ENCODE measurements at places on chromosomes 16 and 17.
A peak's percentile ranks its signal among the peaks of the same experiment; 100 is the strongest.

- DNase-seq = no peak
Measured at GRCh38 chr16:73289232-73289631, 241.3 kb upstream of the ZFHX3 start.

- no peak for DNase-seq
Measured at GRCh38 chr17:62627219-62627903, at the start of gene MRC2. Gene MRC2, plus strand, starts transcription at chr17:62627670. Its CDS starts 133 bp downstream, at chr17:62627803.

DNA sequence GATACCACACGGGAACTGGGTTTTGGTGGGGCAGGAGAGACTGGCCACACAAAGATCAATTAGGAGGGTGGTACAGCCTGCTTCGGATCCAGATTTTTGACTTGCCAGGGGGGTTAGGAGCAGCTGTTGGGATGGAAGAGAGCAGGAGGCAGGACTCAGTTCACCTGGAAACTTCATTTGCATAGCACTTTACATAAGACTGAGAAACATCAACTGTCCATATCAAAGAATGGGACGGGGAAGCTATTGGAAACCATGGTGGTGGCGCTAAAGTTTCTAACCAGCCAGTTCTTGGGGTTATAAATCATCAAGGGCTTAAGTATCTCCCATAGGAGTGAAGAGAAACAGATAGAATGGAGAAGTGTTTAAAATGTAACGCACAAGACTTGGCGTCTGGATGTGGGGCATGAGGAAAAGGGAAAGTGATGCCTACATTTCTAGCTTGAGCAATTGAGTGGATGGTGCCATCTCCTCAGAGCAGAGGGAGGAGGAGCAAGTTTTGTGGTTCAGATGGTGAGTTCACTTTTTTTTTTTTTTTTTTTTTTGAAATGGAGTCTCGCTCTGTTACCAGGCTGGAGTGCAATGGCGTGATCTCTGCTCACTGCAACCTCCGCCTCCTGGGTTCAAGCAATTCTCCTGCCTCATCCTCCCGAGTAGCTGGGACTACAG, 6.4 kb upstream of the SRCAP start:
- no peak for DNase-seq

- DNase-seq = no peak
Measured at GRCh38 chr17:3003296-3004149, 59.9 kb downstream of the OR1D5 start.

GRCh38 chr16:86024210-86024609, 125.2 kb downstream of the IRF8 start:
- no peak for DNase-seq

- no peak for DNase-seq
Measured at GRCh38 chr17:73814075-73814474, 169.8 kb upstream of the SDK2 start.

- DNase-seq = peak; percentile 79
Measured at GRCh38 chr17:40303009-40303657, 5.8 kb upstream of the RARA start.

DNA sequence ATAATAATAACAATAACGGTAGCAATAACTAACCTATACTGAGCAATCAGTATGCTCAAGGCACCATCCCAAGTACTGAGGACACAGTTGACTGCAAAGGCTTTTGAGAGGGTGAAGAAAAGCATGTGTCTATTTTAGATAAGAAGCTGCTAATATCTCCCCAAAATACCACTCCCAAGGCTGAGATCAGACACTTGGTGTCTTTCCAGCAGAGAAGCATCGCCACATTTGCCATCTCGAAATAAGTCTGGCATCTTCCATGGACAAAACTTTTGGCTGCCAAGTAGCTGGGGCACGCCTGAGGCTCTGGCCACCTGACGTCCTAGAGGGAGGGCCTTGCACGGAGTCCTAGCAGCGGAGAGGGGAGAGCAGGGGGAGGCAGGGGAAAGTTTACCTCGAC, 39.0 kb downstream of the ZNF423 start:
- DNase-seq = no peak

- no peak for DNase-seq
Measured at GRCh38 chr17:51692917-51693316, 432.6 kb downstream of the UTP18 start.

DNA sequence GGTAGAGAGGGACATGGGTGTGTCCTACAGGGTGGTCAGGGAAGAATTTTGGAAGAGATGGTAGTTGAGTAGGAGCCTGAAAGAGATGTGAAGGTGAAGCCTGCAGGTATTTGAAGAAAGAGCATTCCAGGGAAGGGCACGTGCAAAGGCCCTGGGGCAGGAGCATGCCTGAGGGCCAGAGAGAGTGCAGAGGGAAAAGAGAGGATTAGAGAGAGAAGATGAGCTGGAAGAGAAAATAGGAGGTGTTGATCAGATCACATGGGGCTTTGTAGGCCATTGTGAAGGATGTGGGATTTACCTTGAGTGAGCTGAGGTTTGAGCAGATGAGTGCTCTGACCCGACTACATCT, 455.0 kb downstream of the HAPSTR1 start:
- no peak for DNase-seq

DNA sequence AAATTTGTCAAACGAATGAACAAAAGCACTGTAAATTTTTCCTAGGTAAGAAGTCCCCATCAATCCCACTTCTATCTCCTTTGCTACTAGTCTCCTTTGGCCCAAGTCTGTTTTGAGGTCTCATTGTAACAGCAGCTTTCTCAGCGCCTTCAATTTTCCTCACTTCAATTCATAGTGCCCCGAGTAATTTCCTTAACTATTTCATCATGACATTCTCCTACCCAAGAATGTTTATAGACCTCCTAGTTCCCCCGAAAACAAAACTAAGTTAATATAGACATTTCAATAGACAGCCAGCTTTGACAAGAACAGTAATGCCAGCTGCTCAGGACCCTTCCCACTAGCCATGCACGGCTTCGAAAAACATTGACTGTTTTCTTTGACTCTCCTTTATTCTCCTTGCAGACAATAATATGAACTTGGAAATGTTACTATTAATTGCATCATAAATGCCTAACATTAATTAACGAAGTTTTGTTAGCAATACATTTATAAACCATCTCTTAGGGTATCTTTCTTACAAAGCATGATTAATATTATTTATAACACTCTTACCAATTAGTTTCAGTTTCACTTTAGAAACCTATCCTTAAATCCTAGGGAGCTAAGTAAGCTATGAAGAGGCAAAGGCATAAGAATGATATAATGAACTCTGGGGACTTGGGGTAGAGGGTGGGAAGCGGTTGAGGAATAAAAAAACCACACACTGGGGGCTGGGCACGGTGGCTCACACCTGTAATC, 22.8 kb downstream of the GLG1 start:
- DNase-seq = no peak

- peak; percentile 2 for DNase-seq
Measured at GRCh38 chr17:50396261-50397110, 837 bp downstream of the LRRC59 start.

DNA sequence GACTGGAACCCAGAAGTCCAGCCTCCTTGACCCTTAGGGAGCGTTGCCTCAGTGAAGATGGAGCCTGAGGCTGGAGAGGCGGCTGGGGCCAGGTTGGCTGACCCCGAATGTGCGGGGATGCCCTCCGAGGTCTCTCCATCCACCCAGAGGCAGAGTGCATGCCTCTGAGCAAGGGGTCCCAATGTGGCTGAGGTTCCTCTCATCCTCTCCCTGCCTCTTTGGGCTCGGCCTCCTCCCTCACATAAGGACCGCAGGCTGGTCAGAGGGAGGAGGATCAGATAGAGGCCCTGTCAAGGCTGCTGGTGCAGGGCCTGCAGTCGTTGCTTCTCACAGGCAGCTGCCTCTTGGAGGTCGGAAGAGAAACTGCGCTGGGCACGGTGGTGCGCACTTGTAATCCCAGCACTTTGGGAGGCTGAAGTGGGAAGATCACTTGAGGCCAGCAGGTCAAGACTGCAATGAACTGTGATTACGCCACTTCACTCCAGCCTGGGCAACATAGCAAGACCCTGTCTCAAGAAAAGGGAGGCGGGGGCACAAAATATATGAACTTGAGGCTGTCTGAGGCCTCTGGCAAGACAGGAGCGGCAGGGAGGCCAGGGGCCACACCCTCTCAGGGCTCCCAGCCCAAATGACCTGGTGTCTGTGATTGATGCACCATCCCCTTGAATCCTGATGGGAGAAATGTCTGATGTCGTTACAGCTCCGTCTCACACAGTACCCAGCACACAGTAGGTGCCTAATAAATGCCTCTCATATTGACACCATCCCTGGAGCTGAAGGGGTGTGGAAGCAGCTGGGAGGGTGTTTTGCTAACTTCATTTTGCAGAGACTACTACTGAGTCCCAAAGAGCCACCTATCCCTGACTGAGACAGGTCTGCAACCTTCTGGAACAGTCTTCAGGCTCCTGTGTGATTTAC, 220.1 kb upstream of the GSE1 start:
- no peak for DNase-seq

GRCh38 chr16:12447556-12447955, 356.1 kb downstream of the CPPED1 start:
- no peak for DNase-seq

GRCh38 chr17:81382851-81383250, 12.4 kb upstream of the BAHCC1 start:
- DNase-seq = no peak

GRCh38 chr17:55304171-55304859, 39.6 kb downstream of the HLF start:
- no peak for DNase-seq

DNA sequence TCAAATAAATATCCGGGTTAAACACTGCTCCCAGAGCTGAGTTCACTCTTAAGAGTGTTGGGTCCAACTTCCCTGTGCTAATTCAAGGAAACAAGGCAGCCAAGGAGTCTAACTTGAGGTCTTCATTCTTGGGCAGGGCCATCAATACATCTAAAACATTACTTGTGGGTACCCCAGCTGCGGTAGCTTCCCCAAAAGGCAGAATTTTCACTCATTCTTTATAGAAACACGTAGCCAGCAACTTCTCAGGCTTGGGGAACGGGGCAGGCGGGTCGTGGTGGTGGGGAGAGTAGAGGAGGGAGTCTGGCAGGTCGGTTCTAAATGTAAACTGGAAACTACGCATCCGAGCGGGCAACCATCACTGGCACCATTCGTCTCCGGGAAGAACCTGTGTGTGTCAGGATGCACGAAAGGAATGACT, 666 bp upstream of the METTL9 start:
- DNase-seq = no peak

- DNase-seq = no peak
Measured at GRCh38 chr16:48442379-48442778, 57.2 kb upstream of the SIAH1 start.

- no peak for DNase-seq
Measured at GRCh38 chr17:307741-308507, 44.7 kb downstream of the RPH3AL start.

- DNase-seq = no peak
Measured at GRCh38 chr16:88039591-88039990, 88.4 kb downstream of the BANP start.

DNA sequence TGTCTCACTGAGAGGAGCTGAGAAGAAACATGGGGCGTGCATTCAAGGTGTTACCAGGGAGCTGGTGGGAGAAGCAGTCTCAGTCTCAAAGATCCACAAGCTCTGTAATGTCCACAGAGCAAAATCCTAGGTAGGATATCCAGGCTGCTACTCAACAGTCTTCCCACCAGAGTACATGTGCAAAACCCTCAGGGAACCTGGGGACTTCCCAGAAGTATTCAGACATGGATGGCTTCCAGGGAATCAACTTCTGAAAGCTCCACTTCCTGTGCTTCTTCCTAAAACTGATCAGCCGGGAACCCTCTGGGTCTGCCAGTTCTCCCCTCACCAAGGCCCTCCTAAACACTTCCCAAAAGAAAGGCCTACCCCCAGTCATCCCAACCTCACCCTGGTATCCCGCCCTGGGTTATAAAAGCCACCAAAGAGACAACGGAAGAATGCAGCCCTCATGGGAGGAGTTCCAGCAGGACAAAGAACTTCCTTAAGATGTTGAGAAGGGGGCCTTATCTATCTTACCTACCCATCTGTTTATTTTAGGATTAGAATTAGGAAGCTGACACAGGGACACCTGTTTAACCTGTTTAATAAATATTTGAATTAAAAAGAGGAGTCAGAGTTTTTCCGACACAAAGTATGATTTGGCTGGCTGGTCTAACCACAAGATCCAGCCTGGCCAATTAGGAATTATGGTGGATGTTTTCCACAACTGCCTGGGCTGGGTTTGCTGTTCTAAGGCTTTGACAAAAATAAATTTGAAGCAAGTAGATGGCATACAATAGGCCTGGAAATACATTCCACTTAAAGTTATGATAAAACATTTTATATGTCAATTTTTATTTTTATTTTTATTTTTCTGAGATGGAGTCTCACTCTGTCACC, 37.0 kb downstream of the CUEDC1 start:
- DNase-seq = no peak

- DNase-seq = no peak
Measured at GRCh38 chr16:30958175-30959079, 873 bp downstream of the SETD1A start.

DNA sequence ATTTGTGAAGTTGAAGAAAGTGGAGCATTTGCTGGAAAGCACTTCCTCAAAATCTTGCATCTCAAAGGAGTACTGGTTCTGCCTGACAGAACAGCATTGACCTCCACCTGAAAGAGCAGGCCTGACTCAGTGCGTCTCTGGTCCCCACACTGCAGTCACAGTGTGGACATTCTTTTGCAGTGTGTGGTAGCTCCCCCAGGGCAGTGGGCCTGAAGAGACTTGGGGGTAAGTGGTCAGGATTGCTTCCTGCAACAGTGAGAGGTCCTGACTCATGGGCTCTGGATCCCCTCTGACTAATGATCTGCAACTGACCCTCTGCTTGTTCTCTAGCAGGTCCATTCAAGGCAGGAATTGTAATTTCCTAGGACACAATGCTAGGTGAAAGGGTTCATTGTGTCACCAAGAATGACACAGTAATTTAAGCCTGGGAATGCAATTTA, 204.9 kb upstream of the KCNJ16 start:
- no peak for DNase-seq

GRCh38 chr16:24853830-24854229, 8.1 kb downstream of the SLC5A11 start:
- no peak for DNase-seq

- DNase-seq = no peak
Measured at GRCh38 chr16:72442385-72443158, 270.6 kb upstream of the PMFBP1 start.

GRCh38 chr17:42118545-42118944, 2.6 kb downstream of the KAT2A start:
- DNase-seq = peak; percentile 53

DNA sequence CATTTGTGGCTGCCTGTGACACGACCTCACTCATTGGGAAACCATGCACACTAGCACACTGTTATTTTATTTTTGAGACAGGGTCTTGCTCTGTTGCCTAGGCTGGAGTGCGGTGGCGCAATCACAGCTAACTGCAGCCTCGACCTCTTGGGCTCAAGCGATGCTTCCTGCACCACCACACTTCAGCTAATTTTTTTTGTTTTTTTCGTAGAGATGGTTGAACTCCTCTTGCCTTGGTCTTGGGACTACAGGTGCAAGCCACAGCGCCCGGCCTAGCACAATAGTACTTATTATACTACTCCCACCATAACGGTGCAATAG, 2.8 kb upstream of the NPTX1 start:
- no peak for DNase-seq

Data from CD4-positive, alpha-beta T cell treated with Interleukin-2 at 100 ng/mL for 4 hours (primary cell).